ENCODE measurements at places on chromosomes 11 and 22.

DNA sequence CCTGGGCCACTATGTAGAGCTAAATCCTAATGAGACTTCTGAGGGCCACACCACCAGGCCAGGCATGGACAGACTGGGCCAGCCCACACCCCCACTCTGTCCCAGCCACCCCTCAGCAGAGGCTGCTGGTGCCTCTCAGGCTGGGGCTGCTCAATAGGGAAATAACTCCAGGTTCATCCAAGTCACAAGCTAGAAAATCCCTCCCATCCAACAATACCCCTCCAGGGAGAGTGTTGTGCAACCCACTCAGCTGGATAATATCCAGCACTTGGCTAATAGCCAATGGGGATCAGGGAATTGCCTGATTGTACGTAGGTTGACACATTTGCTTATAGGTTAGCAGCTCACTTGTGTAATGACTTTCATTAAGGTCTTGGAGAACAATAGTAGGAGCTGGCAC lies 64.1 kb upstream of the WNT11 start:
- no peak for DNase-seq

DNA sequence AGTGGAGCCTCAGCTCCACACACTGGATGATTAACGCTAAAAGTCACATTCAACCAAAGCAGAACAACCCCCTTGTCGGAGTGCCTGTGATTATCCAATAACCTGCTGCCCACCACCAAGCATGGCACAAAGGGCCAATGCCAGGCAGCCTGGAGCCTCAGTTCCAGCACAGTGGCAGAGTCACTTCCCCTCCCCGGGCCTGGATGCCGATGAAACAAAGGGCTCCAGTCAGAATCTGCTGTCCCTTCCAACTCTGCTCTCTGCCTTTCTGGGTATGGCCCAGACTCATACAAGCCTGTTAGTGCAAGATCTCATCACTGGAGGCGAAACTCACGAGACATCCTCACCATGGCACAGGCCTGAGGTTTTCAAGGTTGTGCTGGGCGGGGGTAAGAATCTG lies 52.1 kb downstream of the CLTCL1 start:
- no peak for DNase-seq

GRCh38 chr11:91100427-91100826 lies 877.6 kb upstream of the CHORDC1 start:
- DNase-seq = no peak

DNA sequence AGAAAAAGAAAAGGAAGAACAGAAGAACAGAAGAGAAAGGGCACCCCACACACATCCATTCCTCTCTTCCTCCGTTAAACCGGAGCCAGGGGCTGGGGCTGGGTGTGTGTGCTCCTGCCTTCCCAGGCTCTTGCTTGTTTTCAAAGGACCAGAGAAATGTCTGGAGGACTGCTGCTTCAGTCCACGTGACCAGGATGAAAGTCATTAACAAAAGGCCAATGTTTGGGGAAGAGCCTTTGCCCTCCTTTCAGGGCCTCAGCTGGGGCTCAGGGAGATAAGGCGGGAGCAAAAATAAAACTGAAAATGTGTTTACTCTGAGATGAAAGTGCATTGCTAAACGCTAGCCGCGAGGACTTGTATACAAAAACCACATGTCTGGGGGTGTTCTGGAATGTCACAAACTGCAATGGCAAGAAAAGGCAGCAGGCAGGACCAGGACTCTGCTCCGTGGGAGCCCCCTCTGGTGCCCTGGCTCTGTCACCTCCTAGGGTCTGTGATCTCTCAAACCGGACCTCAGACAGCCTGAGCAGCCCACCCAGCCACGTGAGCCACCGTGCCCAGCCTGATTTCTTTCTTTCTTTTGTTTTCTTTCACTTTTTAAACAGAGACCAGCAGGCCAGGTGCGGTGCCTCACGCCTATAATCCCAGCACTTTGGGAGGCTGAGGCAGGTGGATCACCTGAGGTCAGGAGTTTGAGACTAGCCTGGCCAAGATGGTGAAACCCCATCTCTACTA lies 31.6 kb upstream of the MYH9 start:
- peak; percentile 93 for DNase-seq

GRCh38 chr22:27113211-27113635 lies 455.8 kb downstream of the MIAT start:
- peak; percentile 88 for DNase-seq

GRCh38 chr11:35111161-35112055 lies 27.6 kb upstream of the CD44 start:
- peak; percentile 29 for DNase-seq
